ENCODE measurements at places on chromosomes 1 and 21.

DNA sequence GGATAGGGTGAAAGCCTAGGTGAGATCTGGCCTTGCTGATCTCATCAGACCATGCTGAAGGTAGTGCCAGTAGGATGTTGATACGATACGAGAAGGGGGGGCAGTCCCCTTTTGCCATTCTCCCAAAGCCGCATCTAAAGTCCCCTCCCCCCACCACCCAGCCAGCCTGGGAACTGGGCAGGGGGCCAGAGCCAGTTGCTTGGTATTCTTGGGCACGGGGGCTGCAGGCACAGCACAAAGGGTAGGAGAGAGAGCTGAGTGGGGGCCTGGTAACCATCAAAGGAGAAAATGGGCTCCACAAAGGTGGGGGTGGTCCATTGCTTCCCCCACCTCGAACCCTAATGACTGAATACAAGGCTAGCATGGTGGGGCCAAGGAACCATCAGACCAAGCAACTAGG is 5.4 kb downstream of the PEA15 start:
- DNase-seq: no peak

DNA sequence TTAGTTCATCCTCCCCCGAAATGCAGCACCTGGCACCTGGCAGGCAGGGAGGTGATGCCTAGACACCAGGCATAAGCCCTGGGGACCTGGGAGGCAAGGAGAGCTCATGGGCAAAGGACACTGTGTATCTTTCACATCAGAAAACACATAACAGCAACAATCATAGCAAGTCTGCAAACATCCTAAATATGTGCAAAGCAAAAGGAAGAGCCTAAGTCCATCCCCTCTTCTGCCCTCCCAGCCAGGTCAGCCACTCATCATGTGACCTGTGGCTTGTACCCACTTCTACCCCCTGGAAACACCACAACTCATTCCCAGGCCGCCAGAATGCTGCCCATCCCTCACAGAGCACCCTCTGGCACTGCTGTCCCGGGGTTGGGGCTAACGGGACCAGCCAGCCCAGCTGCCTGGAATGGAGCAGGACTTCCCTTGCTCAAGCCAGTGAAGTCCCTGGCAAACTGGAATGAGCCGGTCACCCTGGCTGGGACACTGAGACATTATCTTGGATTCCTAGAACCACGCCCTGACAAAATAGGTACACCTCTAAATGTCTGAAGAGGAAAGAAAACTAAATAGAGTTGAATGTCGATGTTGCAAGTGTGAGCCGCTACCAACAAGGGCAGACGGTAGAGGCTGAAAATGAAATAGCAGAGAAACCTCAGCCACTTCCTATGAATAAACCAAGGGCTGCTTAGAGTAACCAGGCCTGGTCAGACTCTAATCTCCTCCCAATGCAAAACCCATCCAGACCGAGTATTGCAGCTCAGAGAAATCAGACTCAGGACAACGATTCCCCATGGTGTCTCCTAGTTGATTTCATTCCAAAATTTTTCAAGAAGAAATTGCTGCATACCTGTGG is 29.4 kb downstream of the TMPRSS2 start:
- no peak for DNase-seq

- DNase-seq: no peak
Measured at GRCh38 chr1:91889717-91890459, 3.9 kb upstream of the TGFBR3 start.

DNA sequence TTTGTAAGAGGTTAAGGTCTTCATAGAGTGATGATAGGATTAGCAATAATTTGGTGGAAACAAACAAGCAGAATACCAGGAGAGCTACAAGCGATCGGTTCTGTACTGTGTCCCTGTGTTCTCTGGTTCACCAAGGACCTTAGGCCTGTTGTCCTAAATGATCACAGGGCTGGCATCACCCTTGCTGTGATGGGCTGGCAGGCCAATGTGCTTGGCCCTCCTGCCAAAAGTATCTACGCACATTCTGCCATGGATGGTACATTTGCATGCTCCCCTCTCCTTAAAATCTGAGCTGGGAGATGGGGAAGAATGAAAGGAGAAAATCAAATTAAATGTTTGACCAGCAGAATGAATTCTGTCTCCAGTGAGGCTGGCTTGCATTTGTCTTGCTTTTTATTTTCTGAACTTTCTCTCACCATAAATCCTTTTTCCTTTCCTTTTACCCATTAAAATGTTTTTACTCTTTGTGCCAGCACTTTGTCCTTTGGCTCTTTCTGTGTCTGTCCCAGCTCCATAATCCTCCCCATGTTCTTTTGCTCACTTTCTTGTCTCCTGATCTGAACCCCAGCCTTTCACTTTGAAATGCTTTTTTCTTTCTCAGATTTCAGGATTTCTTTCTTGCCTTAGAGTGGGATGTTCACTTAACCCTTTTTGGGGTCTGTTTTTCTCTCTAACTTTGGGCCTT is 51.7 kb downstream of the PBX1 start:
- no peak for DNase-seq

- DNase-seq: no peak
Measured at GRCh38 chr1:152013664-152014237, 20.1 kb upstream of the S100A10 start.

- peak; percentile 57 for DNase-seq
Measured at GRCh38 chr1:98048244-98048643, 127.4 kb upstream of the DPYD start.
